ENCODE measurements at places on chromosomes 12 and 14. TPM values are rescaled to one million over a fixed set of nuclear protein-coding genes. Genes with fewer than 3 reads are reported as not detected.

DNA sequence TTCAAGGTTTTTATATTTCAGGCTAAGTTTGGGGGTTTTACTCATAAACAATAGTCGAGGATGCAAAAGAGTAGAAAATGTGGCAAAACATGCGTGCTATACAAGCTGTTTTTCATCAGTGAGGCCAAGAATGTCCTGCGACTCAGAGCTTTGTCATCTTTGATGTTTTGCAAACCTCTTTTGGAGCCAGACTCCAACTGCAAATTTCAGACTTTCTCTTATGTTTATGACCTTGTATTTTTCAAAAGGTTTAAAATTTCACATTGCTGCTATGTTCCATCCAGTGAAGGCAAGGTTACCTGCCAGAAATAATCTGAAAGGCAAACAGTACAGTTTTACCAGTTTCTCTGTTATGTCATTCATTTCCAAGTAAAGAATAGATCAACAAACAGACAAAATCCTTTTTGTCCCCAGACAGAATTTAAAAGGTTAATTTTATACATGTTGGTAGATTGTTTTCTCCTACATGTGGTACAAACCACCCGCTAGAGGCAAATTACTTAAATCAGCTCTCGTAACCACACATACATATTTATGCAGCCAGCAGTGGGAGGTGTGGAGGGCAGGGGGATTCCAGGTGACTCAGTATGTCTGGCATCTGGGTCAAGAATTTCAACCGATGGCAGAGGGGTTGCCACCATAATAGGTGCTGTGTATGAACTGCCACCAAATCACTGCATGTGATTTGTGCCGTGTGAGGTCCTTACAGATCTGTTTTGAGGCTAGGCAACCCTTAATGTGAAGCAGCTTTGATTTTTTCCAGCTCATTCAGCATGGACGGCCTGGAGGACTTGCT lies 119.8 kb upstream of the CPM start:
- no peak for DNase-seq

DNA sequence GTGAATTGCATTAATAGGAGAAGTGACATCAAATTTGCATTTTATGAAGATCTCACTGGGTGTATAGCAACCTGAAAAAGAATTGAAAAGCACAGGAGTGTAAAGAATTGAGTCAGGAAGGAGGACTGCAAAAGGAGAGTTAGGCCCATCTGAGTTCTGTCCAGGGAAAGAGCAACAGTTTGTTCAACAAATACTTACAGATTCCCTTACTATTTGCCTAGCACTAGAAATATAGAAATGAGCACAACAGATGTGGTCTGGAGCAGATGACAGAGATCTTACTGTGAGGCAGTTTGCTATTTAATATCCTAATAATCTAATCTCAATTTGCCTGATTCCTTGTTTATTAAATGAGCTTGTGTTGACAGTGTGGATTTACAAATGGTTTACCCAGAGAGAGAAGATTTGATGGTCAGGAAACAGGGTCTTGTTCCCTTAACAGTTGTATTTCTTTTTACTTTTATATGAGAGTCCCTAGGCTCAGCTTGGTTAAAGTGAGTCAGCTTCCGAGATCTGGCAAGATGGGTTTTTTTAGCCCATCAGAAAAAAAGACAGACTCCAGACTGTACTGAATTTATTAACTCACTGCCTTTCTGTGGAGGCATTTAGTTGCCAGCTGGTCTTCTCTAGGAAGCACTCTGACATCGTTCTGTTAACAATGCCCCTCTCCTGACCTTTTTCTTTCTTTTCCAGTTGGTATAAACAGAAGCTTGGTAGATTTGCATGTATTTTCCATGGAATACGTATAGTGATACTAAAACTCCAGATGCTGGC lies 229.7 kb downstream of the TTC6 start:
- DNase-seq: no peak

DNA sequence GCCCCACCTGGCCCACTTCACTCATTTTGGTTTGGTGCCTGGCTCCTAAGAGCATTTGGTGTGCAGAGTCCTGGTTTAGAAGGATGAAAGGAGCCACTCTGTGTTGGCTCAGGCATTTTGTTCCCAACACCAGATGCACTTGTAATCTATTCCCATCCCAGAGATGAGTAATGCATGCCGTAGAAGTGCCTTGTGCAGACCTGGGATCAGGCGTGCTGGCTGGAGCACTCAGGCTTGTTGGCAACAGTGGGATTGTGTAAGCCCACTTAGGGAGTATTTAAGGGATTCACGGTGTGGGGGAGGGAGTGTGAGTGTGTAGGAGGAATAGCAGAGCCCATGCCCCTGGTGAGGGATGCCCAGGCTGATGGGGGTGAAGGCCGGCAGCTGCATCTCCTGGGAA lies 501.5 kb upstream of the TBX3 start:
- no peak for DNase-seq

DNA sequence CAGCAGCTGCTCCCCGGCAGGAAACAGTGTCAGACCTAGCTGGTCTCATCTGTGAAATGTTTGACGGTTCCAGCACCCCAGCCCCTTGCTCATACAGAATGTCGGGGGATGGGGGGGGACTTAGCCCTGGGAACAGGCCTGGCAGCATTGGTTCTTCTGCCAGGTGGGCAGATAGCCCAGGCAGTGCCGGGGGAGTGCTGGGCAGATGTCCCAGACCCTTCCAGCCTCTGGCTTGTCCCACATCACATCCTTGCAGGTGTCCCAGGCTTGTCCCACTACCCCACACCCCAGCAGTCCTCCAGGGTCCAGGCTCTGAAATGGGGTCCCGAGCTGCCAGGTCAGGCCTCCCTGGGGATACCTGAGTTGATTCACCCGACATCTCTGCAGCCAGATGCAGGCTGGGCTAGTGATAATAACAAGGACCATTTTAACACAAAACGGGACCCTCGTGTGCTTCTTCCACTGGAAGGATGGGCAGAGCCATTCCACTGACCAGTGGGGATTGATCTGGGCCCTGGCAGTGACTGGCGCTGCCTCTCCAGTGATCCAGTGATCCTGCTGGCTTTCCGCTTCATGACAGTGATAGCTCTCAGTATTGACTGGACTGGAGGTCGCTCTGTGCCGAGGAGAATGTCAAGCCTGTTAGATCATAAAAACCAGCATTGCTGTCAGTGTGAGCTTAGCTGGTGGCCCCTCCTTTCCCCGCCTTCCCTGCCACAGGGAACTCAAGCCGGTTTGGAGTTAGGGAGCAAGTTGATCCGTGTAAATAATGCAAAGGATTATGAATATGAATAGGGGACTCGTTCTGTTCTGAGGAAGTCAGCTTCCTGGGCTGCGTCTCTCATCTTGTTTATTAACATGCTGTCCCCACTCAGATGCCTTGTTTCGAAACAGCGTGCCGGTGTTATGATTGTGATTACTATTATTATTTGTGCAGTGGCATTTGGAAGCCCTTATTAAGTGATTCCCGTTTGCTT lies 180.6 kb downstream of the AACS start:
- no peak for DNase-seq

Gene FAM222A
- 4.8 TPM for total RNA-seq
